8988T (cell line): ENCODE measurements at places on chromosomes 3 and 15.

GRCh38 chr3:186888569-186888968 is 41.8 kb upstream of the ST6GAL1 start:
- no peak for DNase-seq

DNA sequence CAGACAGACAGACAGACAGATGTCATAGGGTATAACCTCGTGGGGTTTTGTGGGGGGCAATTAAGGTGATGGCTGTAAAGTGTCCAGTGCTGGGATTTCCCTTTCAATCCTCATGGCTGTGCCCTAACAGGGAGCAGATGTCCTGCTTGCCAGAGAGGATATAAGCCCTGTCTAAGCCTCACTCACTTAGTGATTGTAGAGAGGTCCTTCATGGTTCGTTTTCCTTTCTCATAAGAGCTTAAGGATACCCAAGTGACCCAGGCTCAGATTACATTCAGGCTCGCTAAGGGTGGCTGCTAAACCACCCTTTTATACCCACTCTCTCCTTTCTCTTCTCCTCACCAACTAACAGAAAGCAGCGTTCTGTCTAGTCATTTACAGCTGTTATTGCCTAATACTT is 19.2 kb downstream of the LYSMD2 start:
- DNase-seq = no peak

GRCh38 chr3:128399221-128399915 is 67.3 kb downstream of the DNAJB8 start:
- DNase-seq = no peak

GRCh38 chr3:58175187-58175436 is 35.7 kb downstream of the DNASE1L3 start:
- DNase-seq = no peak

- DNase-seq = no peak
These were observed 775.4 kb downstream of the ROBO1 start for GRCh38 chr3:78992400-78992799.

DNA sequence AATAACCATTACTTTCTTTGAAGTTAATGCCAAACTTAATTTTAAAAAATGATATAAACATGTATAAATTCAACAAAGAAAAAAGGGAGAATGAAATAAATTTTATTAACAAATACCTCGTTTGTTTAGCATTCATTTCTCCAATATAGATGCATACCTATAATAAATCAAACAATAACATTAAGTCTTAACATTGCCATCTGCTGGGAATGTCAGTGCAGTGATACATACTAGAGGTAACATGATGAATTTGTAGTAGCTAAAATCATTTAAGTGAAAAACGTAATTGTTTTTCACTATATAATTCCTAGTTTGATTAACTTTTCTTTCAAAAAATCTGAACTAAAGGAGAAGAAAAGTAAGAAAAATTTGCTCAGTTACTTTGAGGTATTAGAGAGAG is 340.2 kb upstream of the CBLB start:
- no peak for DNase-seq

DNA sequence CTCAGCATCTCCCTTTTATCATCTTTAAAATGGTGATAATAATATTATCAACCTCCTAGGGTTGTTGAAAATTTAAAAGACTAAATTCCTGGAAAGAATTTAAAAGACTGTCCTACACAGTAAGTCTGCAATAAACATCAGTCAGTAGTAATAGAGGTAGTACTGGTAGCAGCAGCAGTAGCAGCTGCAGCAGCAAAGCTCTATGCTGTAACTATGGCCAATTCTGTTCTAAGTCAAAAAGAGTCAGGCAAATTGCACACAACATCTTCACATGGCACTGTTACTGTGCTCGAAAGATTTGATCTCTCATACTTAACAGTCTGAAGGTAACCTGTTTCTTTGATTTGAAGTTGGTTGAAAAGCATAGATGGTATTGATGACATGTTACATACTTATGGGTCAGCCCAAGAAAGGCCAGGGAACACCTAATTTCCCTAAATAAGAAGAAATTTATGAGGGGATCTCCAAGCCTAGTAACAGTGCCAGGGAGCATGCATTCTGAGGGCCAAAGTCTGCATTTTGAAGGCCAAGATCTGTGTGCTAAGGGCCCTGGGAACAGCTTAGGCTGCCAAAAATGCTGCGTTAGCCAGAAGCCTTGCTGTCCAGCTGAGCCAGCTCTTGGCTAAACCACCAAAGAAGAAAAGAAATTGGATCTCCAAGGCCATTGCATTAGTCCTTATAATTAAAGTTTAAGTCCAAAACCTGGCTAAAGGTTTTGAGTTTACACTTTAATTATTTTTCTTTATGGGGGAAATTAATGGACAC is 68.2 kb downstream of the SIDT1 start:
- DNase-seq = no peak

GRCh38 chr3:65604863-65605526 is 433.7 kb downstream of the MAGI1 start:
- DNase-seq = no peak

DNA sequence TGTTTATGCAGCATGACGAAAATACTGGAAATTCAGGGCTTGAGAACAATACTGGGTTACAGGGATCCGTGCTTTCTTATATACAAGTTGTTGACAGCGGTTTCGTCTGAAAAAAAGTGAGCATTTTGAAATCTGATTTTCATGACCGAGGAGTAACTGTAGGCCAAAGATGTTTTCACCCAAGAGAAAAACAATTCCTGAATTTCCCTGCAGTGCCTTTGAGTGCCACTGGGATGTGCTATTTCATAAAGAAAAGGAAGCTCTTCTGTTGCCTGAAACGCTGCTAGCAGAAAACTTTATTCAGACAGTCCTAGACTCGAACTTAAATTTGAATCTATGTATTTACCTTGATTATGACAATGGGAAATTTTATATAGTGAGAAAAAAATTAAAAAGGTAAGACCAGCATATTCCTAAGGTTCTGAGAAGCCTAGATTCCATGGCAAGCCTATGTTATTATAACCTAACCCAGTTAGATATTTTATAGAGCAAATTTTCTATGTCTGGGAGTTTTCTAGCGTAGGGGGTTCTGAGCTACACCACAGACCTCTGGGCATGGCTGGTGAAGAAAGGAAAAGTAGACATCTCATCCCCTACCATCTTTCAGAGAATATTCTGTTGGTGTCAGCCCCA is 30.2 kb downstream of the KCNAB1 start:
- no peak for DNase-seq

DNA sequence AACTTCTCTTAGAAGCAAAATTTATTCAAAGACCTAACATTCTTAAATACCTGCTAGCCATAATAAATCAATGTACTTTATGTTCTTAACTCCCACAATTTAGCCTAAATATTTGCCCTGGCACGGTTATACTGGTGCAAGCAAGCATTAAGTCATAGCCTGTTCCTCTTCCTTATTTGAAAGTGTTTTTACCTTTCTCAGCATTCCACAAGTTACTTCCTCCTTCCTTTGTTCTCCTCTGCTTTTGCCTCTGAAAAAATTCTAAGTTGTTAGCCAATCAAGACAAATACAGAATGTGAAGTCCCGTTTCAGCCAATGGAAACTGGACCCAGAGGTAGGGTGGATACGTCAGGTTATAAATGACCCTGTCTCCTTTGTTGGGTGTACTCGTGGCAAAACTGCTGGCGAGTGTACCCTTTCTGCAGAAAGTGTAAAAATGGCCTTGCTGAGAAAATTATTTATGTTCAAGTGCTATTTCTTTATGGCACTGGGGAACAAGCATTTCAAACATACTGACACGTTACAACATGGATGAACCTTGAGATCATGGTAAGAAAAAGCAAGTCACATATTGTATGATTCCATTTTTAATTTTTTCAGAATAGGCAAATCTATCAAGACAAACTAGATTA is 3.1 kb upstream of the TATDN2 start:
- no peak for DNase-seq

DNA sequence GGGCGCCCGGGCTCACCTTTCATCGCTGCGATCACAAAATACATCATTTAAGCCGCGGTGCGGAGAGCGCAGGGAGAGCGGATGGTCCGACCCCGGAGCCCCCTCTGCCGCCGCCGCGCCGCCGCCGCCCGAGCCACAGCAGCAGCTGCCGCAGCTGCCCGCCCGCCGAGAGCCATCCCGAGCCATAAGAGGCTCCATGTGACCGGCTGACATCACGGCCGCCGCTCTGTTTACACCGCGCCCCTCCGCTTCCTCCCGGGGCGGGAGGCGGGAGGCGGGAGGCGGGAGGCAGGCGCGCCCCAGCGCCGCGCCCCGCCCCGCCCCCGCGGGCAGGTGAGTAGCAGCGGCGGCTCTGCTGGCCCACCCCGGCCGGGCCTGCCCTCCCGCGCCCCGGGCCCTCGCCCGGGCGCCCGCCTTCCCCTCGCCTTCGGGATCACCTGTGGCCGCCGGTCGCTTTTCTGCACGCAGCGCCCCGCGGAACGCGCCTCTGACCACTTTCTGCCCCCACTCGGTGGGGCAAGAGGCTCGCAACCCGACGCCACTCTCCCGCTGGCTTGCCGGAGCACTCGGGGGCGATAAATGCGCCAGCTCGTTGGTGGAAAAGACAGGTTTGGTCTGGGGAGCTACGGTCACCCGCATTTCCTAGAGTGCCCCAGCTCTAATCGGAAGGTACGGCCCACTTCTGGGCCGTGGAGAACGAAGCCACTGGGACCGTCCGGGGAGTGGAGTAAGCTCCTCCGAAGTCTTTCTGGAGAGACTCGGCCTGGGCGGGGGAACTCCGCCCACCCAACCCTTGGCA is 113.6 kb upstream of the ICE2 start:
- DNase-seq = peak; percentile 49

DNA sequence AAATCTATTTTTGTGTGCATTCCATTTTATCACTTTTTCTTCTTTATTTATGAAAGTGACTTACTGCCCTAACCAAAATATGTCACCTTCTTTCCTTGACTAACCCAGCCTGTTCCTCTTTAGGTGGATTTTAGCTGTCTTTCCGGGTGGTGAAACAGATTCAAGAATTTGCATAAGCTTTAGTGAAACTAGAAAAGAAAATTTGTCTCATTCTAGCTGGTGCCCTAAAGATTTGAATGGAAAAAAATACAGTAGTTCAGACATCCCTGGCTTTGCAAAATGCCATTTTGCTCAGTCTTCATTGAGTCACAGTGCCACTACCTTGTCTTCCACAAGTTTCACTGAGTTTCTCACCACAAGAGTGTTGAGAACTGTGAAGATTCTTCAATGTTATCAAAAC is 28.2 kb upstream of the CCDC50 start:
- no peak for DNase-seq

- DNase-seq = no peak
These were observed 590.6 kb downstream of the MAGI1 start for GRCh38 chr3:65448120-65448519.

- no peak for DNase-seq
These were observed 9.0 kb downstream of the TGM4 start for GRCh38 chr3:44883213-44883955.

- DNase-seq = no peak
These were observed 176.0 kb downstream of the CDIN1 start for GRCh38 chr15:36755341-36756000.

DNA sequence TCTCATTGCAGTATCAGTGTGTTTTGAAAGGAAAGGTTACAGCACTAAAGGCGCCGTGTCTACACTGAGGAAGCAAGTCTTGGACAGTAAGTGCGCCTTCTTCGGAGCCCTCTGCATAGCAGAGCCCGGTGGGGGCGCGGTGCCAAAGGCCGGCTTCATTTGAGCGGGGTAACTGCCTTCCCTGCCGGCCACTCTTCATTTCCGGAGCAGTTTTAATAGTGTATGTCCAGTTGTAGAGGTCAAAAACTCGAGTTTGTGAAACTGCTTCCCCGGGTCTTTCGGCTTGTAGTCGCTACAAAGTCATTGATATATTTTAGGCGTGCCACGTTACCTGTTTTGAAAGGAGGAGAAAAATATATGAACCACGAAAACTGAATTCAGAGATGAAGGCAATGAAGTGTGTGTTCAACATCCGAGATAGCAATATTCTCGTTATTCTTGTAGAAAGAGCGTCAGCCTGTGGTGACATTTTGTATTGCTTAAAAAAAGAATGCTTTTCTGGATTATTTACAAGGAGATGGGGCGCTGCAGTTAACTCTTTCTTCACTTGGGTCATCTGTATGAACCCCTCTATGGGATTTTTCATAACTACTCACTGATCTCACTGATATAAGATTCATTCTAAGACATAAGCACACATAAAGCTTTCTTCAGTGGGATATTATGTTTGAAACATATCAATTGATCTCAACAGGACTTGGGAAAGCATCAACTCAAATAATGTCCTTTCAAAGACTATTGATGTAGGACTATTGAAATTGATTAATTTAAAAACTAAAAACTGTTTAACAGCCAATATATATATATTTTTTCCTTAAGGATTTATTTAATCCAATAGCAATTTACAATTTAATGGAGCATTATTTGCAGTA is 3.0 kb downstream of the ALCAM start:
- DNase-seq = no peak

- DNase-seq = peak; percentile 84
These were observed 12.8 kb downstream of the VILL start for GRCh38 chr3:38003371-38003816.

- no peak for DNase-seq
These were observed 31.8 kb downstream of the SLC7A14 start for GRCh38 chr3:170553788-170554757.

DNA sequence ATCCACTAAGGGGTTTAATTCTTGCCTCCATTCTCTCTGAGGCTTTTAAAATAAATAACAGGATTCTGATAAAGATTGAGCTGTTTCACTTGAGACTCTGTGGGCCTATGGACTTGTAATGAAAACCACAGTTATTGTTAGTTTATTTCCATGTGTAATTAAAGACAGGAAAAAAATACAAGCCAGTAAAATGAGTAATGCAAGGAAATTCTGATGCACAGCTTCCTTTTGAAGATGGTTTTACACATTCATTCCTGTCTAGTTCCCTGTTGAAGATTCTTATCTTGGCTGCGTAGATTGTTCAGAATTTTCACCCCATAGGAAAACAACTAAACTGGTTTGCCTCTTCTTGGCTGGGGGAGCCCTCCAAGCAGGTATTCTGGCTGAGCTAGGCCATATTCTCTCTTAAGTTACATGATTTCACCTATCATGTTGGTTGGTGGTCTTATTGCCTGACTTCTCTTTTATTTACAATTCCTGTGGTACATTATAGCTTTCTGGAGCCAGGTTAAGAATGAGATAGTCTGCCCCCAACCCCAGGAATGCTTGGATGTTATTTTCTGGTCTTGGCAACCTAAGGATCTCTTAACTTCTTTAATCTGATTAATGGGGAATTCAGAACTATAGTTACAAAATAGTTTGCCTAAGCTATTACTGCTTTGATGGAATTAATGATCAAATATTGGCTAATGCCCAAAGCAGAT is 67.6 kb downstream of the MITF start:
- no peak for DNase-seq

GRCh38 chr15:41309226-41309905 is 23.0 kb downstream of the OIP5 start:
- no peak for DNase-seq

DNA sequence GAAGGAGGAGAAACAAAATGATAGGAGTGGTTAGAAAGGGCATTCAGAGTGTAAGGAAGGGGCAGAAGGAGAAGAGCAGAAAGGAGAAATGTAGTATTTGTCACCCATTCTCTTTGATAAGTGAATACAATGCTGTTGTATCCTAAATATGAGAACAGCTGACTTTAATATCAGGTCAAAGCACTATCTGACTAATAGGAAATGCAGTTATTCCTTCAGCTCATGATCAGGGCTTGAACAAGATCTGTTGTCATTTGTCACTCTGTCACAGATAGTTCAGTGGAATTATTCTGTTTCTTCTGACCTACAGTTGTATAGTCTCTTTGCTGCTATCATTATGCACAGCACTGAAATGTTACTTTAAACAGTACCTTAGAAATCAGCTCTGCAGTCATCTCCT is 149.4 kb downstream of the FRMD5 start:
- DNase-seq = no peak

GRCh38 chr3:112579697-112580096 is 17.9 kb downstream of the SLC35A5 start:
- no peak for DNase-seq
